Stimulated activated CD4-positive, alpha-beta T cell treated with anti-CD3 and anti-CD28 coated beads, TNF-alpha, amount 100 ng/mL, for 48 hours (primary cell): ENCODE measurements at places on chromosomes 2 and 18.

DNA sequence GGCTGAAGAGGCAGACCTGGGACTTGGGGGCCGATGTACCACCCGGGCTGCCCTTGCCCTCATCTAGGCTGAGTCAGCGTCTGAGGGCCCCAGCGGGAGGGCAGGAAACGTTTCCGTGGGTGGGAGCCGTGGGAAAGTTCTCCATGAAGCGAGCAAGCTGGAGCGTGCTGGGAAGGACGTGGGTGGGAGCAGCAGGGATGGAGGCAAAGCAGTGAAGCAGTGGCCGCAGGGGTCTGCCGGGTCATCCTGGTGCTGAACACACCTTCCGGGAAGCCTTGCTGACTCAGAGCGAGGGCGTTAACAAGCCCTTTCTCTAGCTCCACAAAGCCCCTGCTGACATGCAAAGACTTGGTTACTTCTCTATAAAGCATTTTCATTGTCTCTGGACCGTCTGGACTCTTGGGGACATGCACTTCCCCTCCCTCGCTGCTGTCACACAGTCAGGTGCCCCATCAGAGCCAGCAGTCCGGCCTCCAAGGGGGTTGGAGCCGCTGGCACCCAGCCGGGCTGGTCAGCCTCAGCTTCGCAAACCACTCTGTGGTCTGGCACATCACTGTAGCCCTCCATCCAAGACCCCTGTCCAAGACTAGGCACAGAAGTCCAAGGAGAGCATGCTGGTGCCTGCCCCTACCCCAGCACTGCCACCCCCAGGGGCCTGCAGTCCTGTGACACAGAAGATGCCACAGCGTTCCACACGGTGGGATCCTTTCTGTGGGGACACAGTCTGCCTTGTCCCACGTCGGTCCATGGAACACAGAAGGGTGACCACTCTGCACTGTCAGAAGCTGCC, 115.1 kb upstream of the GPC1 start:
- DNase-seq: no peak

DNA sequence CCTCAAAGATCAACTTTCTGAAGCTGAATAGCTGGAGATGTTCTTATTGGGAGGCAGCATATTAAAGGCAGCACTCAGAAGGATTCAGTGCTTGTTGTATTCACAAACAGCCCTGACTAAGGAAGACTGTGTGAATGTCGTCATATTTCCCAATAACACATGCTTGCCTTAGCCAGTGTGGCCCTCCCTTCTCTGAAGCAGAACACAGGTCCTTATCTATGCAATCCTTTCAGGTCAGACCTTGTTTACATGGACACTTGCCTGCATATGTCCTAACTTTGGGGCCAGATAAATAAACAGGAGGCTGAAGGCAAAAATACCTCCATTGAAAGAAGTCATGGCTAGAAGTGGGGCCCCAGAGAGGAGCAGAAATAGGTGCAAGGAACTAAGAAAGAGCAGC, 97.2 kb downstream of the SLC4A3 start:
- no peak for DNase-seq

- no peak for DNase-seq
Observed at GRCh38 chr2:188333751-188334524, 42.3 kb downstream of the GULP1 start.

DNA sequence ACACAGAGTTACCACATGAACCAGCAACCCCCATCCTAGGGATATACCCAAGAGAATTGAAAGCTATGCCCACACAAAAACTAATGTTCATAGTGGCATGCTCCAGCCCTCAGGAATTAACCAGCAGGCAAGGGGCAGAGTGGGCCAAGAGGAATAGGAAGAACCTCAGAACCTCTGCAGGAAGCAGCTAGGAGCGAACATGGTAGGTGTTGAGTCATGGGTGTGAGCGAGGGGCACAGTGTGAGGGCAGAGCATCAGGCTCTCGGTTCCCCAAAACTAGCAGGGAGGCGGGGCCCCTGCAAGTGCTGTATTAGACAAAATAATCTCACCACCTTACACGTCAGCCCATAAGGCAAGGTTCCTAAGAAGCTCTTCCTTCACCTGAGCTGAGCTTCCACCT, 5.6 kb upstream of the RUFY4 start:
- DNase-seq: no peak

GRCh38 chr18:24811950-24812681, 351.7 kb downstream of the HRH4 start:
- DNase-seq: no peak

DNA sequence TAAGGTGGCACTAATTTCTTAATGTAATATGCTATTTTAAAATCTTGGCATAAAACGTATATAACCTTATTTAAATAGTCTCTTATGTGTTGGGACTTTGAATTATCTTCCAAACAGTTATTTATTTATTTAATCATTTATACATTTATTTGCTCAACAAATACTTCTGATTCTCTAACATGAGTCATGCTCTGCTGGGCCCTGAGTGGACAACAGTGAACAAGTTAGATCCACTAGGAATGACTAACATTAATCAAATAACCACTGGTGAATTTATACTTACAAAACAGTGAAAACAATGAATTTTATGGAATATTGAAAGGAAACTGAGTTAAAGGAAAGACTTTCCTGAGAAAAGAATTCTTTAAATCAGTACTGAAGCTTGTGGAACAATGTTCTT, 1257.2 kb upstream of the CHAC2 start:
- no peak for DNase-seq

DNA sequence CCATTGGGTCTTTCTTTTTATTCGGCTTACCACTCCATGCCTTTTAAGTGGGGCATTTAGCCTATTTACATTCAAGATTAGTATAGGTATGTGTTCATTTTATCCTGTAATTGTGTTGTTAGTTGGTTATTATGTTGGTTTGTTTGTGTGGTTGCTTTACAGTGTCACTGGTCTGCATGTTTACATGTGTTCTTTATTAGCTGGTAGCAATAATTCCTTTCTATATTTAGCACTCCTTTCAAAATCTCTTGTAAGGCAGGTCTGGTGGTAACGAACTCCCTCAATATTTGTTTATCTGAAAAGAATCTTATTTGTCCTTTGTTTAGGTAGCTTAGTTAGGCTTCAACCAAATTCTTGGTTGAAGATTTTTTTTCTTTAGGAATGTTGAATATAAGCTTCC, 68.7 kb upstream of the XDH start:
- DNase-seq: no peak

DNA sequence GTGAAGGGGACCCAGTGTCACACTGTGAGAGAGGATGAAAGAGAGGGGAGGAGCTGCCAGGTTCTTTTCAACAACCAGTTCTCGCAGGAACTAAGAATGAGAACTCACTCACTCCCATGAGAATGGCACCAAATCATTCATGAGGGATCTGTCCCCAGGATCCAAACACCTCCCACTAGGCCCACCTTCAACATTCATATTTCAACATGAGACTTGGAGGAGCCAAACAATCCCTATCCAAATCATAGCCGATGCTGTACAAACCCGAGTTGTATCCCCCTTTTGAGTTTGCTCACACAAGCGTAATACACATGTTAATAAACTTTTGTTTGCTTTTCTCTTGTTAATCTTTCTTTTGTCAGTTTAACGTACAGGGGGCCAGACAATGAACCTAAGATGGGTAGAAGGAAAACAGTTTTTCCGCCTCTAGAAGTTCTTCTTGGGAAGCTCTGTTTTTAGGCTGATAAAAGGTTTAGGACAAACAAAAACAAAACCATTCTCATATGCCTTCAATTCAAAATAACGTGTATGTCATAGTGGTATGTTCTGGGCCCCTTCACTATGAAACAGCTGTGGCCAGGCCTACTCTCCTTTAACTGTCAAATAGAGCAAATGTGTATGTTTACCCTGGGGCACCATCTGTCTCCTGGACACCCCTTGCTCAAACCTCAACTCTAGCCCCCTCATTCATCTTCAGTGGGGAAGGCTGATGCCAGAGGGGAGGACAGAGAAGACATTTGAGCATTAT, 9.1 kb upstream of the TMEM37 start:
- DNase-seq: no peak

- no peak for DNase-seq
Observed at GRCh38 chr18:56382541-56382940, 255.9 kb downstream of the TXNL1 start.

DNA sequence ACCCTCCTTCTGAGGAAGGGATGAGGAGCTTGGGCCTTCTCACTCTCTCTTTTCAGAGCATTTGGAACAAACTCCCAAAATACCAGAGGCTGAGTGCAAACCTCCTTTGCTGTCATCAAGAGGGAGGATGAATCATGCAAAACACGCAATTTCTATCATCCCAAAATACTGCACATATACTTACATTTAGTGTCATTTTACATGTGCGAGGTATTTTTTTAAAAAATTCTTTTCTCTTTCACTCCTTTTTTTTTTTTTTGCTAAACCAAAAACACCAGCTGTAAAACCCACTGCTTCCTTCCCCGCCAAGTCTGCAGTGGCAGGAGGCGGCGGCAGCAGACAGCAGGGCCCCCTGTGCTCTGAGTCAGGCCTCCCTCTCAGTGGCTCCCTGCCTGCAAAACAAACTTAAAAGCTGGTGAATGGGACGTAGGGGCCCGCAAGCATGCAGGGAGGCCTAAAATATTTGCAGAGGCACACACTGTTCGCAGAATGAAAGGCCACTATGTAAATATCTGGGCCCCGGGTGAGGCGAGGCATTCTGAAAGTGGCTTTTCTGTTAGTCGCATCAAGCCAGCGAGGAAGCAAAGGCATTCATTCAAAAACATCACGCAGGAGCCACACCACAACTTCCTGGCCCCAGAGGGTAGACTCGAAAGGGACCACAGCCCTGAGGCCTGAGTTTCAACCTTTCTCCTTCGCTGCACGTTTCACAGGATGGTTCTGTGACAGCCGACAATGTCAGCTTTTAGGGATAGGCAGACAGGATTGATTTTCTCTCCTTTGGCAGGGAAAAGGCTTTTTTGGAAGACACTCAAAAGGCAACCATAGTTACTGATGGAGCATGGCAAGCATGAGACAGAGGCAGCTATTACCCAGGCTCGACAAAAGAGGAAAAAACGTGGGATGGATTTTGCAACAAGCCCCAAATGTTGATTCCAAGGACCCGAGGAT, 73.4 kb downstream of the ACTR2 start:
- DNase-seq: peak; percentile 77

DNA sequence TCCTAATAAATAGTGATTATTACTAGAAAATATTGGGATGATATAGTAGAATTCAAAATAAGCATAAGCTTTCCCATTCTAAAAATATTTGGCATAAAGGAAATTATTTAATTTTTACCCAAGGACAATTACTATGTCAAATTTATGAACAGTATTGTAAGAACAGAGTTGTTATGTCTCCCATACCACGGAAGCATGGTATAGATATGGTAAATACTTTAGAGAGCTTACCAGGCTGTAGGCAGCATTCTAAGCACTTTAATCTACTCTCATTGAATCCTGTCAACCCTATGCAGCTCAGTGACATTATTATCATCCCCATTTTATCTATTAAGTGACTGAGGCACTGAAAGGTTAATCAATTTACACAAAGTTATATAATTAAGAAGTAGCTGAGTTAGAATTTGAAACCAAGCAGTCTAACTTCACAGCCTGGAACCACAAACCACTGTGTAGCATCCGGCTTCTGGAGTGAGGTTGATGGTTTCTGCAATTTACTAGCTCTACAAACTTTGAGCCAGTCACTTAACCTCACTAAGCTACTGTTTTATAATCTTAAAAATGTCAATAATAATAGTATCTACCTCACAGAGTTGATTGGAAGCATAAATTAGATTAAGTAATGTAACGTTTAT, 323.7 kb downstream of the ARHGAP15 start:
- no peak for DNase-seq

- DNase-seq: no peak
Observed at GRCh38 chr2:176130147-176130956, 847 bp downstream of the HOXD8 start.

DNA sequence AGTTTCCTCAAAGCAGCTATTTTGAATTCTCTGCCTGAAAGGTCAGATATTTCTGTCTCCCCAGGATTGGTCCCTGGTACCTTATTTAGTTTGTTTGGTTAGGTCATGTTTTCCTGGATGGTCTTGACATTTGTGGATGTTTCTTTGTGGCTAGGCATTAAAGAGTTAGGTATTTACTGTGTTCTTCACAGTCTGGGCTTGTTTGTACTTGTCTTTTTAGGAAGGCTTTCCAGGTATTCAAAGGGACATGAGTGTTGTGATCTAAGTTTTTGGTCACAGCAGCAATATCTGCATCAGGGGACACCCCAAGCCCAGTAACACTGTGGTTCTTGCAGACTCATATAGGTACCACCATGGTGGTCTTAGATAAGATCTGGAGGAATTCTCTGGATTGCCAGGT, 11.8 kb downstream of the MYO3B start:
- DNase-seq: no peak

DNA sequence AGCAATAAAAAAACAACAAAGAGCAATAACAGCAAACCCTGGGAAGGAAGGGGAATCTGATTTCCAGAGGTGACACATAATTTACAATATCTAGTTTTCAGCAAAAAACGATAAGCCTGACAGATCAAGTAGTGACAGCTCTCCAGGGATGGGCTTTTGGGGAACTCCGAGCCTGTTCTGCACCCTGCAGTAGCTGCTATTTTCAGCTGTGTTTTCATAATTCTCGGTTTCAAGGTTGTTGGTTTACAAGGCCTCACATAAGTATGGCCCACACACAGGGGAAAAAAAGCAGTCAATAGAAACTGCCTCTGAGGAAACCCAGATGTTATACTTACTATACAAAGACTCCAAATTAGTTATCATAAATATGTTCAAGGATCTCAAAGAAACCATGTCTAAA, 67.7 kb upstream of the CTLA4 start:
- no peak for DNase-seq

GRCh38 chr2:214902286-214902685, 92.8 kb upstream of the BARD1 start:
- DNase-seq: no peak

DNA sequence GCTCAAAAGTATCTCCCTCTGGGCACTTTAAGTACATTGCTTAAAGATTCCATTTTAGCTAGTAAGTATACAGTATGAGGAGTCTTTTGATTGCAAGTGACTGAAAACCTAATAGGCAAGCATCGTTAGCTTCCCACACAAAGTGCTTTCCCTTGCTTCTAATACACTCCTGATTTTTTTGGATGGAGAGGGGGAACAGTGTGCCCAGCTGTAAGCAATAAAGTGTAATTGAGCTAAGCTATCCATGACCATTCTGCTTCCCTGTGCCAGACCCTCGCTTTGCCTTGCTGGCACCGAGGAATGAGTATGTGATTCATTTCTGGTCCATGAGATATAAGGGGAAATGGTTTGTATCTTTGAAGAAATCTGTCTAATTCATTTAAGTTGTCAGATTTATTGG, 3.8 kb upstream of the ZNF24 start:
- DNase-seq: no peak

DNA sequence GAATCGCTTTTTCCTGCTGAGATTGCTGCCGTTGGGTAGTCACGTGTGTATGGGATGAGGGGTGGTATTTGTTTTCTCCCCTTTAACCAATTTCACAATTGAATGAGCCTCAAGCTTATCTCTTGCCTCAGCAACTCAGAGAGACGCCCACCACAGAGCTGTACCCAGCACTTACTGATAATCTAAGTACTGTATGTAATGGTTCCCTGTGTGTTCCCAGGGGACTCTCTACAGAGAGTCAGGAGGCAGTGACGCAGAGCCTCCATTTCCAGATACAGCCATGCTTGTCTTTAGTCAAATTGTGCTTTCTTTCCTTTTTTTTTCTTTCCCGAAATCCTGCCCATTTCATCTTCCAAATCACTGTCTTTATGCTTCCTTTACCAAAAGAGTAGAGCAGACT, 1102.1 kb upstream of the KLHL29 start:
- no peak for DNase-seq

- no peak for DNase-seq
Observed at GRCh38 chr2:198762441-198762840, 695.3 kb downstream of the SATB2 start.
